Fibroblast of skin of left quadriceps (primary cell): ENCODE measurements at places on chromosomes 5 and 9.

- DNase-seq, result no peak
These were observed 56.8 kb downstream of the HMGCS1 start for GRCh38 chr5:43256261-43256966.

DNA sequence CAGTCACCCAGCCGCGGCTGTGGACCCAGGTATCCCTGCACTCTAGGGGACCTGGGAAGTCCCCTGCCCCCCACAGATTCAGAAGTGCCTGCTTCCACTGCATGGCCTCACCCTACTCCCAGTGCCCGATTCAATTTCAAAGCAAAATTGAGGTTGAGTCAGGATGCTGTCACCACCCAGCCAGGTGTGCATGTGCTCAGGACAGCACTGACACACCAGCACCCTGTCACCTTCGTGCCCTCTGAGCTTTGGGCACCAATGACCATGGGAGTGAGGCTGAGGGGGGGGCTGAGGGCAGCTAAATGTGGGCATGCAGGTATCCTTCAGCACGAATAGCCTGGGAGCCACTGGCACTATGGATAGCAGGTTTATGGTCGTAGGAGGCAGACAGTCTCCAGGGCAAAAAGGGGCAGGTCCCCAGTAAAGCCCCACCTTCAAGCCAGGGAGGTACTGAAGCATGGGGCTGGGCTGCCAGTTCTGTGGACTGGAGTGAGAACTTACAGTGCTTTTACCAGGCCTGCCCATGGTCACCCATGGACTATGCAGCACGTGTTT is 1151.6 kb upstream of the CDH6 start:
- no peak for DNase-seq

- DNase-seq, result no peak
These were observed 44.5 kb upstream of the ANGPTL2 start for GRCh38 chr9:127166651-127167524.

DNA sequence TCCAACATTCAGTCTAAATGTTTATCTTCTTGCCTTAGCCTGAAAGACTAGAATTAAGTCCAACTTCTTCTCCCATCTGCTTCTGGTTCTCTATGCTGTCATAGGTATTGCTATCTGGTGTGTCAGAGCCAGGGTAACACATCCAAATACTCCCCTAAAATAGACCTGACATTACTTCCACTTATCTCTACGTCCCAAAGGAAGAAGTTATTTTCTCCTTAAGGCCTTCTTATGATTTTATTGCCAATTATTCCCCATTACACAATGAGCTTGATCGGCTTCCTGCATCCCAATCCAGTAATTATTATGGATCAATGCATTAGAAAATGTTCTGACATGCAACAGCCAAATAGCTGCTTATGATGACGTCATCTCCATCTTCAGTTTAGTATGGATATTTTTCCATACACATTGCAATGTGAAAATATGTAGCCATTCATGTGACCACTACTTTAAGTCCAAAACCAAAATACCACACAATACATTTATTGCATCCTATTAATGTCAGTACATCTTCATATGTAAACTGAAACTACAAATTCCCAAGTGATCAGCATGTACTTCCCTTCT is 555.5 kb downstream of the MAT2B start:
- DNase-seq, result no peak

- no peak for DNase-seq
These were observed 71.4 kb upstream of the FBXW11 start for GRCh38 chr5:172077664-172078425.

- peak; percentile 14 for DNase-seq
These were observed 75.4 kb upstream of the SHB start for GRCh38 chr9:38144421-38144820.

- DNase-seq, result no peak
These were observed 322.7 kb downstream of the ARHGEF28 start for GRCh38 chr5:73948720-73949119.

GRCh38 chr9:91756510-91756780 is 193.6 kb downstream of the ROR2 start:
- DNase-seq, result no peak

GRCh38 chr9:78000221-78000620 is 31.4 kb downstream of the GNAQ start:
- no peak for DNase-seq

- no peak for DNase-seq
These were observed 24.2 kb upstream of the TMEM171 start for GRCh38 chr5:73096239-73096575.

DNA sequence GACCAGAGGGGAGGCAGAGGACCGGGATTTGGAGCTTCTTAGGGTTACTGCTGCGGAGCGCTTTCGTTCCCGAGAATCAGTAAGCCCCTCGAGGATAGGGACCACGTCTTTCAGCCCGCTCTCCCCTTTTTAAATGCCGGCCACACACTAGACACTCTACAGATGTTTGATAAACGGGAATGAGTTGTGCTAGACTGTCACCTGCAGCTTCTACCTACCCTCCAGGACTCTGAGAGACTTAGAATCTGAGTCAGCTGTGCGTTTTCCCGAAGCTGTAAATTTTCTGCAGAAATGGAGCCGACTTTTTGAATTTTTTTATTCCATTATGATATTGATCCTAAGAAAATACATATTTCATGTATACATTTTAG is 670 bp downstream of the CCDC171 start:
- no peak for DNase-seq

DNA sequence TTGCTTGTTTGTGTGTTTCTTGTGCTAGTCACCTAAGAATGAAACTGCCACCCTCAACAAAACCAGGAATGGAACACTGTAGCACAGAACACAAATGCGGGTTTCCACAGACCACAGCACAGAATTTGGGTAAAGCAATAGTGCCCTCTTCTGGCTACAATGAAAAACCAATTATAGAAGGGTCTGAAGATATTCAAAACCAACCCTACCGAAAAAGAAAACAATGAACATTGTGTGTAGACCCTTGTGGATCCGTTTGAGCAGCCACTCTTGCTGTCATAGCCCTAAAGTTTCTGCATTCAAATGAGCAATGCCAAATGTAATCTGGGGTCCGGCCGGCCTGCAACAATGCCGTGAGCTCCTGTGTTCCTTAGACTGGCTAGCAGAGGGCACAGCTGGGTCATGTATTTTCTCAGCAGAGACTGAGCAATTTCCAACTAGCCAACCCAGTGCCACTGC is 8.3 kb upstream of the ENC1 start:
- peak; percentile 33 for DNase-seq

DNA sequence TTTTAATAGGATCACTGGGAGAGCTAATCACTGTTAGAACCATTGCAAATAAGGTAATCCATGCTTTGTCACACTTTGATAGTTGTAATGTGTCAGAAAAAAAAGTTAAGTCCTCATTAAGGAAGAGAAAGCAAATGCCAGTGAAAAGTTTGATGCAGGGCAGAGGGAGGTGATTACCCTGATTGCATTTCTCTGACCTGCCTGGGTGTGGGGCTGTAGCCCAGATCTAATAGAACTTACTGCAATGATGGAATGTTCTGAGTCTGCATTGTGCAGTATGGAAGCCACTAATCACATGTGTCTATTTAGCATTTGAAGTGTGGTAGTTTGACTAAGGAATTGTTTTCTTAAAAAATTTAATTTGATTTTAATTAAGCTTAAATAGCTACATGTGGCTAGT is 202.7 kb downstream of the ATP10B start:
- DNase-seq, result no peak

DNA sequence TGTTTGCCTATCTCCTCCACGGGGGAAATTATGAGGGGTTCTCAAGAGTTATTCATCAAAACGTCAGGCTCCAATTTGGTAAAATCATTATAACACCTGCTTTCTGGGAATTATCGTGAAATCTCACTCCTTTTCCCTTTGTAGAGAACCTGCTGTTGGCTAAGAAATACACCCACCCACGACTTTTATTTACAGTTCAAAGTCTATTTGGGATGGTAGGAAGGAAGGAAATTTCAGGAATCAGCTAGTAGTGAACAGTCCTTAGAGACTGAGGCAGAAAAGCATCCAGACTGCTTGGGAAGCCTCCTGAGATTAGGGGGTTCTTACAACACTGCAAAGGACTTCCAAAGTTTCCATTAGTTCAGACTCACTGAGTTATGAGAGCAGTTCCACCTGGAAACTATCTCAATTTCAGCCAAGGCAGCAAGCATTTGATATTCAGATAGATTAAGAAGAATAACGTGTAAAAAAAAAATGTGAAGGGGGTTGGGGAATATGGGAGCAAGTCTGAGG is 9.4 kb upstream of the SPDL1 start:
- DNase-seq, result no peak

- no peak for DNase-seq
These were observed 5.8 kb upstream of the MEF2C start for GRCh38 chr5:88888848-88889188.

DNA sequence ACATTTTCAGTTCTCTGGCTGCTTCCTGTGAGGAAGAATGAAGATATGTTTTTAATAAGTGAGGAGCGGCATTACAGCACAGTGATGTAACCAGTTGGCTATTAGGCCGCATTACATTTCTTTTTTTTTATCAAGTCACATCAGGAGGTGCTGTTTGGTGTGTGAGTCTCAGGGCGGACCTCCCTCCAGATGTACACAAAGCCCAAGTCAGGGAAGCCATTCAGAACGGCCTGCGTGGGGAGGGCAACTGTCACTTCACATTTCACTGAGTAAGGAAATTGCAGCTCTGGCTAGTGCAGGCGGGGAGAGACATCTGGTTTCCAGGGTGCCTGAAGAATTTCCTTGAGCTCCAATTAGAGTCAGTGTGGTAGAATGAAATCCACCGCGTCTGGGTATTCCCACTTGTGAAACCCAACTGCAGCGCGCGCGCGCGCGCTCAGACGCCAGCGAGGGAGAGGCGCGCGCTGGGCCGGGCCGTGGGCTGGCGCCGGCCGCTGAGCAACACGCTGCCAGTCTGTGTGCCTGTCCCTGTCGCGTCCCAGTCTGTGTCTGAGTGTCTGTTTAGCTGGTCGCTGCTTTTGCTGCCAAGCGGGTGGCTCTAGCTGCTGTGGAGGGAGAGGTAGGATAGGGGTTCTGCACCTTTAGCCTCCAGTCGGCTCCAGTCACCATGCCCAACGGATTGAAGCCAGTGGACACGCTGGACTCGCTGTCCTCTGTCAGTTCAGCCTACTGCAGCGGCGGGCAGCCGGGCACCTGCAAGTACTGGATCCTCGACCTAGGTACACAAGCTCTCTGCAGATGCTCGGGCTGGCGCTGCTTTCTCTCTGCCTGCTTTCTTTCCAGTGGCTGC is 140.8 kb upstream of the OTULINL start:
- DNase-seq, result peak; percentile 98

GRCh38 chr5:38871790-38872551 is 26.2 kb downstream of the OSMR start:
- DNase-seq, result peak; percentile 95

DNA sequence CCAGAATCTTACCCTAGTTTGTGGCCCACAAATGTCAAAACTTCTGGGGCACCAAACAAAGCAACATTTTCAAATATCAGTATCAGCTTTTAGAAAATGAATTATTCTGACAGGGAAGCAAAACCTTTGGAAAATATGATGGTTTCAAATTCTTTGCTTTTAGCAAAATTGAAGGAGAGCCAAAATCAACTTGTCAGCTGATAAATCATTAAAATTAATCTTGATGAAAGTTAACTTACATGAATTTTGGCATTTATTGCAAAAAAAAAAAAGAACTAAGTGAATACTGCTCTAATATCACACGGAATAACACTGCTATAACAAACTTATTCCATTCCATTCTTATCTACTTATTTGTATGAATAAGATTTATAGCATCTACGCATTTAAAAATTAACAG is 158.1 kb upstream of the TARS1 start:
- DNase-seq, result no peak

DNA sequence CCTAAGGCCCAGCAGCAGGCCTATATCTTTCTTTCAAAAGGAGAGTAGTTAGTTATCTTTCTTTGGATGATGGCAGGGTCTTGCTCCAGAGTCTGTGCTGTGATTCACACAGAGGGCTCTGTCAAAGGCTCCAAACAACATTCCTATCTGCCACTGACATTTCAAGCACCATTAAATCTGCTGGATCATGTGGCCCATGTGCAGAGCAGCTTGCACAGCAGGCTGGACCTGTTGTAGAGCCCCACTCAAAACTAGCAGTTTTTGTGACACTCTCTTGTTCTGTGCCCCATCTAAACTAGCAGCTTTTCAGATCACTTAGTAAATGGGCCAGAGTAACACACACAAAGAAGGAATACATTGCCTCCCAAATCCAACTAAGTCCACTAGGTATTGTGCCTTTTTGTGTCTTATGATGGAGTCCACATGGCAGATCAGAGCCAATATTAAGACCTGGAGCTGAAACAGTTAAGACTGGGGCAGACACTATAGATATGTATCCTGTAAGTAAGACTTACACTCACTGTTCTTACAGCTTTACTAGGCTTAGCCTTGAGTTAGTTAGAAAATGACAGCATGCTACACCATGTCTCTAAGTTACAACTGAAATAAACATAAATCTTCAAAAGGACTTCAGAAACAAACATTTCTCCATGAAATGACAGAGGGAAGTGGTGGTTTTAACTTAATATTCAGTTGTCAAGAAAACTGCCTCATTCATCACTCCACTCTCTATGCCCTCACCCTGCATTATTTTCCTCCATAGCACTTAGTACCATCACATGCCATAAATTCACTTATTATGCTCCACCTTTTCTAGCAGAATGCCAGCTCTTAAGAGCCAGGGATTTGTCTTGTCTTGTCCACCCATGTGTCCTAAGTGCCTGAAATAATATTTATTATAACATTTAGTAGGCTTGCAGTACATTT is 400.9 kb downstream of the RAB3C start:
- no peak for DNase-seq

DNA sequence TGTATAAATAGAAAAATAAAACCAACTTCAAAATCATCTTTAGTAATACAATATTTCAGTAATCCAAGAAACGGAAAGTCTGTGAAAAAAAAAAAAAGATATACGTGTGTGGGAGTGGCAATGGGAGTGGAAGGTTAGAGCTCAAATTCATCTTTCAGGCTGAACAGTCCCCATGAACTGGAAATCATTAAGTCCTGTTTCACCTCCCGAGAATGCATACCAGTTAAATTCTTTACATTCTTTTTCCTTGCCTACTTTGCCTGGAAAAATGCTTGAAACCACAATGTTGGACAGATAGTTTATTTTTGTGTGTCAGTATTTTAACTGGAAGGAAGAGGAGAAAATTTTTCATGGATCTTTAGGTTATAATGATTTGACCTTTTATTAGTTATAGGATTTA is 166.8 kb downstream of the MUSK start:
- peak; percentile 91 for DNase-seq

- DNase-seq, result no peak
These were observed 1067.6 kb upstream of the DMAC1 start for GRCh38 chr9:8867148-8867547.

DNA sequence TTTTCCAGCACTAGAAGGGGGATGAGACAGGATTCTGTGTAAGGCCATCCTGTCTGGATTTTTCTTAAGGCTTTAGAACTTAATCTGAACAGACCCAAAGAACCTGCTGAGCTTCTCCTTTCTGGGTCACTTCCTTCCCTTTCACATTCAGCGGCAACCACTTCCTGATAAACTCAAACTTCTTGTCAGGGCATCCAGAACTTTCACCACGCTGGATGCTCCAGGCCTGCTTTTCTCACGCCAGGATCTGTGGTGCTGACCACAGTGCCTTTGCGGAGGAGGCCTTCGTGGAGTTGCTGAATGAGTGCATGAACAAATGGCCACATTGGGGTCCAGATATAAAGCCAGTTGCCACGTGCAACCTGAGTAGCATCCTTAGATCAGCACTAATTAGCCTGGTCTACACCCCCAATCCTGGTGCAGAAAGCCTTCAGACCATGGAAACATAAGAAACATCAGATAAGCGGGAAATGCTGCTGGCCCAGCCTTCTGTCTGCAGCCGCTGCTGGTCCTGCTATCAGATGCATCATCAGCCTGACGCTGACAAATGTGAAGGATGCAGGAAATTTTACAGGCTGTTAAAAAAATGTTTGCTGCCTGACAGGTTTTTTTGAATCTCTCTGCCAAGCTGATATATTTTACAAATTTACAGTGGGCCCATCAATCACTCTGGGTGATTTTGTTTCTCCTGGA is 75.3 kb upstream of the BARHL1 start:
- DNase-seq, result no peak
